ENCODE measurements at places on chromosomes 2 and 18. TPM values are rescaled to one million over a fixed set of nuclear protein-coding genes. Genes with fewer than 3 reads are reported as not detected.

DNA sequence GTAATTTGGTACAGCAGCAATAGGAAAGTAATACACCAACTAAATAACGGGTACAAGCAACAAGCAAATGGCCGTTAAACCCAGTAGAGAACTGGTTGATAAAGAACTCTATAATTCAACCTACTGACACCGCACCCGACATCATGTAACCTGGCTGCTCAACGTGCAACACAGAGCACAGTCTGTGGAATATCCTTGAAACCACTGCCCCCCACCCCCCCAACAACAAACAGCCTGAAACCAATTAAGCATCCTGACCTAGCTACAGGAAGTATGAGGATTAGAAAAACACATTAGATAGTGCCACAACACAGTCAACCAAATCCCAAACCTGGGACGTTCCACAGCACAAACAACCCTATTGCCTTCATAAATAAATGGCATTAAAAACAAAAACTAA lies 23.5 kb downstream of the HDLBP start:
- DNase-seq, result no peak

GRCh38 chr2:188647430-188648070 lies 326.6 kb upstream of the COL3A1 start:
- DNase-seq, result no peak

The REG3G gene
- not detected for total RNA-seq

The PJVK gene
- 6.9 TPM for total RNA-seq
